MG63 (cell line): ENCODE measurements at places on chromosomes 12 and 14.

- DNase-seq = no peak
Observed at GRCh38 chr14:54681811-54682261, 114.9 kb downstream of the SAMD4A start.

DNA sequence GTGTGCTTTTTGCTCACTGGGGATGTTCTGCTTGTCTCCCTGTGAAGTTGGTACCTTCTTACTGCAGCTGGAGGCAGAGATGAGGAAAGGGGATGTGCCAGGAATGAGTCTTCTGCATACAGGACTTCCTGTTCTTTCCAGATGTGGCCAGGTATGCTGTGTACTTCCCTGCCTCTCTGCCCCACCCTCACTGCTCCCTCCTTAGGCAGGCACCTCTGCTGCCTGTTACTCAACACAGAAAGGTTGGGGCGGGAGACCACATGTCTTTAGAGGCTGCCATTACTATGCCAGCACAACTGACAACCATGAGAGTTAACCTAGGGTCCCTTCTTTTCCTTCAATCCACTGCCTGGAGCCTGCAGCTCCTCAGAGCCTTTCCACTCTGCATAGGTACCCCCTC lies 2.0 kb upstream of the OAS3 start:
- DNase-seq = no peak

GRCh38 chr12:95694136-95694535 lies 96.4 kb downstream of the NTN4 start:
- DNase-seq = no peak

GRCh38 chr12:92096346-92097136 lies 49.1 kb downstream of the BTG1 start:
- DNase-seq = no peak

DNA sequence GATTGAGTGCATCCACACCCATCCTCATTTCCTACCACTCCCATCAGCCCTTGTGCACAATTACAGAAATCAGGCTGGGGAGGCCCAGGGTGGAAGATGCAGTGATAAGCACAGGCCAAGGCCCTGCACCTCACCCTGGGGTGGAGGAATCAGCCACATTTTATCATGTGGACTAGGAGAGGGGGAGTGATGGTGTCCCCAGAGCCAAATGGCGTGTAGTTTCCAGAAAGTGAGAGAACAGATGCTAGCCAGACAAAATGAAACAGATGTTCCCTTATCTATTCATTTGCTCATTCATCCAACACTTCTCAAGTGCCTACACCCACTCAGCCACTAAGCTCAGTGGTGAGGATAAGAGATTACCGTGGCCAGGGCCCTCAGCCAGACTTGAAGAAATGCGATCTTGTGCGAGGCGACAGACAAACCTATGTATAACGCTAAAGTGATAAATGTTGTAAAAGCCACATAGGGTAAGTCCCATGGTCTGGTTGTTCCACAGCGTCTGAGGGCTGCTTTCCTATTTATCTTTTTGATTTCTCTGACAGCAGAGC lies 93.6 kb downstream of the STAB2 start:
- no peak for DNase-seq

GRCh38 chr14:93231129-93231979 lies 24.3 kb downstream of the UBR7 start:
- no peak for DNase-seq

- DNase-seq = no peak
Observed at GRCh38 chr14:71094722-71095121, 187.5 kb downstream of the PCNX1 start.

- no peak for DNase-seq
Observed at GRCh38 chr12:91937706-91938105, 207.9 kb downstream of the BTG1 start.

- DNase-seq = no peak
Observed at GRCh38 chr12:67876305-67876915, 112.8 kb upstream of the IFNG-AS1 start.

- DNase-seq = no peak
Observed at GRCh38 chr12:82357845-82358199, 365 bp downstream of the CCDC59 start.

- DNase-seq = peak; percentile 72
Observed at GRCh38 chr12:63045020-63045860, 105.8 kb downstream of the AVPR1A start.

DNA sequence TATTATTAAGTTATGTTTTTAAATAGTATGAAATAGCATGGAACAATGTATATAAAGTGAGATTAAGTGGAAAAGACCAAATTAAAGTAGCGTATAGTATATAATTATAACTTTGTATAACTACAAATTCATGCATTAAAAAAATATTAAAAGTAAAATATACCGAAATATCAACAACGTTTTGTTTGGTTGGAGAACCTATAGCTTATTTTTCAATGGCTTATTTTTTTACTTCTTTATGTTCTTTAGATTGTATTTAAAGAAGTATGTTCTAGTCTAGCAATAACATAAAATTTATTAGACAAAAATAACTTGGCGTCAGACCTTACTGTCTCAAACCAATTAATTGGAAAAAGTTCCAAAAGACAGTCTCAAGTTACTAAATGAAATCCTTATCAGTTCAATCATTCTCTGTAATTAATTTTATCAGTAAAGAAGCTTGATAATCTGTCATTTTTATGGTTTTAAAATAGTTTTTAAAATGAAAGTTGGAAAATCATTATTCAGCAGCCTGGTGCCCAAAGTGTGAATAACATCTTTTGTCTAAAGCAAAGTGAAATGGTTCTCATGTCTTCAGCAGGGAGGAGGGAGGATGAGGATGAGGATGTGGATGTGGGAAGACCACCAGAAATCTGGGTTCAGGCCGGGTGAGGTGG lies 46.7 kb downstream of the IRAK3 start:
- DNase-seq = no peak

DNA sequence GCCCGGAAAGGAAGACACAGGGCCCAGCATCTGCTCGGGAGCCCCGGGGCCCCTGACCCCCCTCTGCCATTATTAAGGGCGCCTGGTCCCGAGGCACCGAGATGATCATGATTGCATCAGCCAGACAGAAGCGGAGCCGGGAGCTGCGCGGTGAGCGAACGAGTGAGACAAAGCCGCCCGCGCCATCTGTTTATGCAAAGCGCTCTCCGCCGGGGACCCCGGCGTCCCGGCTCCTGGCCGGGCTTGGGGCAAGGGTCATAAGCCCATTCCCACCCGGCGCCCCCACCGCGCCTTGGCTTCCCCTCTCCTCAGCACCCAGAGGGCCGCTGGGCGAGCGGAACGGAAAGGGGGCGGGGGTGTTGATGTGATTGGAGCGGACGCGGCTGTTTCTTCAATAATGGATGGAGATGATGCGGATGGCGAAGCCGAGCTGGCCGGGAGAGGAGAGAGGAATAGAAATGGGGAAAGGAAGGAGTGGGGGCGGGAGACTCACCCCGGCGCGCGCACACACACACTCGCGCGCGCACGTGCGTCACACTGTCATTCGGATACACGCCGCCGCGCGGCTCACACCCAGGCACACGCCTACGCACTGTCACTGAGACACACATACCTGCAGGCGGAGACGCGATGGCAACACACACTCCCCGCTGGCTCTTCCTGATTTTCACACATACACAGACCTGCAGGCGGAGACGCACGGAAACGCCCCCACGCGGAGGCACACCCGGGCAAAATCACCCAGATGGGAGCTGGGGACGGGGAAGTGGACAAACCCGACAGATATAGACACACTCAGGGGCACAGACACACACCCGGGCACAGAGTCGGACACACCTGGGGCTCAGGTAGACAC lies 10.7 kb downstream of the STAC3 start:
- DNase-seq = peak; percentile 48

- DNase-seq = no peak
Observed at GRCh38 chr14:73713206-73713802, 880 bp downstream of the PNMA1 start.

DNA sequence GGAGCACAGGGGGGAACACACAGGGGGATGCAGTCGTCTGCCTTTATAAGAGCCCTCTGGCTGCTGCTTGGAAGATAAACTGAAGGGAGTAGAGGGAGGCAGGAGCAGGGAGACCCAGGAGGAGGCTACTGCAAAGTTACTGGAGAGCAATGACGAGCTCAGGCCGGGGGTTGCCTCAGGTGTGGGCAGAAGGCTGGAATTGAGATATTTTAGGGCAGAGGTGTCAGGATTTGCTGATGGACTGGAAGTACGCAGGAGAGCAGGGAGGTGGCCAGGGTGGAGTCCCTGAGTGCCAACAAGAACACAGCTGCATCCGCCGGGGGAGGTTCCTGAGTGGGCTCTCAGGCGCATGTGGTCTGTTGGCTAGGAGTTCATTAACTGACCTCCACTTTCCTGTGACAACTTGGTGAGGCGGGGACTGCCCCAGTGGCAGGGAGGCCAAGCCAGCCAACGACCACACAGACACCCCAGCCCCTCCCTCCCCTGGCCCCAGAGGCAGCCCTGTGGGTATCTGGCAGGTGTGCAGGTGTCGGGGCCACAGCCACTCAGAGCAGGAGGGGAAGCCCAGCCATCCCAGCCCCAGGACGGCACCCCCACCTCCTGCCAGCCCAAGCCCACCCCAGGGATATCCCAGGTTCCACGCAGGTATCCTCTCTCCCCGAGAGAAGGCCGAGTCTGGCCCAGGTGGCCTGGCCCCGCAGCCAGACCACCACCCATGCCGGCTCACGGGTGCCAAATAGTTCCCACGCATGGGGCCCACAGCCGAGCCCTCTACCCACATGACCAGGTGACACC lies 85.4 kb downstream of the NCOR2 start:
- no peak for DNase-seq

GRCh38 chr14:93161411-93161940 lies 23.2 kb downstream of the MOAP1 start:
- no peak for DNase-seq
